ENCODE measurements at places on chromosomes 3 and 15.

- DNase-seq = no peak
These were observed 194.1 kb upstream of the KBTBD8 start for GRCh38 chr3:66803721-66804695.

GRCh38 chr3:42189736-42190135, 76.2 kb downstream of the CCK start:
- DNase-seq = no peak

DNA sequence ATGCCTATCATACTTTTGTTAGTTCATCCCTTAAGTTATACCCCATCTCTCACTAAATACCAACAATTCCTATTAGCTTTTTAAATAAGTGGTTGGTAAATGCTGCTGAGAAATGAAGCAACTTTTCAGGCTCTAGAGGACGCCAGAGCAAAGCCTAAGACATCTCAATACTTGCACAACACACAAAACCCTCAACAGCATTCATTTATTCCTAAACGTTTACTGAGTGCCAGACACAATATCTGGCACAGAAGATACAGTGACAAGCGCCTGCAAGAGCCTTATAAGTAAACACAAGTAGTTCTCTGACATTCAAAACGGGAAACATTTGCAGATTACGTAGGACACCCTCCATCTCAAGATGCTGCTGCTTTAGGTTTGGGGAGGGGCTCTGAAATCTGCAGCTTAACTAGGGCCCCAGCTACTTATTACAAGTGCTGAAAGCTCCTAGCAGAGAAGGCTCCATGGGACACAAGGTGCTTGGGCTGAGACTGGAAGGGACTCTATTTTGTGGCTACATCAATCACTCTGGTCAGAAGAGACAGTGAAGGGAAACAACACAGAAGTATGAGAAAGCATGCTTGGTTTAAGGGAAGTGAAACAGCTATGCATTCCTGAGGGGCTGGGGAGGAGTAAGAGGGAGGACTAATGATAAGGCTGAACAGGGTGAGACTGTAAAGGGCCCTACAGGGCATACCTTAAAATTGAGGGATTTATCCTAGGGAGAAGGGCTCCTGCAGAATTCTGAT, 311.3 kb downstream of the PLCL2 start:
- no peak for DNase-seq

DNA sequence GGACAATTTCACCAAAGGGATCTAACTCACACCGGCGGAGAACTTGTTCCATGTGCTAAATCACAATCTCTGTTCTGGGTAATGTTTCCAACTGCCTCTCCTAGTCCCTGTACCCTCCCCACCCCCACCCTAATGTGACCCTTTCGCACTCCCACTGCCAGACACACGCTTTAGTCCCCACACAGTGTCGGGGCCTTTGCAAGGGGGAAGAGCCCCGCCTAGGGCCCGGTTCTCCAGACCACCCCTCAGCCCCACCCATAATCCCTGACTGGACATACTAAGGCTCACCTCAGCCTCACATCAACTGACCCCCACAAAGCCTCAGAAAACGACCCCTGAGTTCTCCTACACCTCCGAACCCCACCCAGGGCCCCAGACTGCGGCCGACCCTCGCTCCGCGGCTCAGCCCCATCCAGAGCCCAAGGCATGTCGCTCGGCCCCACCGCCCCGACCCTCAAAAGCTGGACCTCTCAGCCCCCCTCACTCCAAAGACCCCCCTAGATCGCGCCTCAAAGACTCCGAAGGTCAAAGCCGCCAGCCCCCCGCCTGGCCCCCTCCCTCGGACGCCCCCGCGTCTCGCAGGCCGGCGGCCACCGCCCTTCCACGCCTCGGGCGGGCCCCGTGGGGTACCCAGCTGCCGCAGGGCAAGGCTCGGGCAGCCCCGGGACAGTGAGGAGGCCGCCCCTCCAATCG, 72.0 kb upstream of the MAP4 start:
- DNase-seq = no peak

DNA sequence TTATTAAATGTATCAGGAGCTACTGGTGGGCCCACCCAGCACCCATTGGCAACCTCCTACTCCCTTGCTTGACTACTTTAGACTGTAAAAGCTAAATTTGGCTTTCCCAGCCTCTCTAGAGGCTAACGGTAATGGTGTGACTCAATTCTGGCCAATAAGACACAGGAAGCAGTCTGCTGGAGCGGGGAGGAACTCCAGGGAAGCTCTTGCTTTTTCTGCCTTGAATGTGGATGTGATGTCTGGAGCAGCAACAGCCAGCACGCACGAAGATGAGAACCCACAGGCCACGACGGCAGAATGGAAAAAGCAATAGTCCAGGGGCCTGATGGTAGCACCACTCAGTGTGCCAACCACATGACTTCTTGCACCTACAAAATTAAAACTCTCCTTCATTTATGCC, 39.9 kb downstream of the RAB6B start:
- no peak for DNase-seq

DNA sequence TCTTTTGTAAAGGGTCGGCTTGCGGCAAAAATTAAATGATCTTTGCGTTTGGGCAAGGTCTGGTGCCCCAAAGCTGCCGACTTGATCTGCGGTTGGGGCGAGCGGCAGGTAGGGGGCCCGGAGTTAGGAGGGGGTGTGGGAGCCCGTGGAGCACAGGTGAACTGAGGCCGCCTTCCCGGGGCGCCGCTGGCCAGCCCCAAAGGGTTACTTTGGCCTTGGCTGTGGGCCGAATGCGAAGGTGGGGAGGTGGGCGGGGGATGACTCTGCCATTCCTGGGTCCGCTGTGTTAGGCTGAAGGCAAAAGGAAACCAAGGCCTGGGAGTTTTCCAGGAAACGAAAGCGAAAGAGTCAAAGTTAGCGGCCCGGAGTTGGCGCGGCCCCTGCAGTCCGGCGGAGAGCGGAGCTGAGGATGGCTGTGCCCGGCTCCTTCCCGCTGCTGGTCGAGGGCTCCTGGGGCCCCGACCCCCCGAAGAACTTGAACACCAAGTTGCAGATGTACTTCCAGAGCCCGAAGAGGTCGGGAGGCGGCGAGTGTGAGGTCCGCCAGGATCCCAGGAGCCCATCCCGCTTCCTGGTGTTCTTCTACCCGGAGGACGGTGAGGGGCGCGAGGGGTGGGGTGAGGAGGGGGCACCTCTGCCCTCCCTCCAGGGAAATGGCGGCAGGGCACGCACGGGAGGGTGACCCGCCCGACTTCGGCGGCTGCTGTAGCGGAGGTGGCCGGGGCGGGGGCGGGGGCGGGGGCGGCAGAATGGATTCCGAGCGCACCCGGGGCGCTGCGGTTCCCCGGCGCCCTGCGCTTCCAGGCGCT, at the start of gene PARP14:
PARP14 (plus strand) TSS at position 365 of the 809 bp plus-strand sequence; CDS start at position 410, 45 bp downstream.
- DNase-seq = peak; percentile 33

GRCh38 chr15:38242055-38242454, 10.6 kb upstream of the SPRED1 start:
- DNase-seq = no peak

DNA sequence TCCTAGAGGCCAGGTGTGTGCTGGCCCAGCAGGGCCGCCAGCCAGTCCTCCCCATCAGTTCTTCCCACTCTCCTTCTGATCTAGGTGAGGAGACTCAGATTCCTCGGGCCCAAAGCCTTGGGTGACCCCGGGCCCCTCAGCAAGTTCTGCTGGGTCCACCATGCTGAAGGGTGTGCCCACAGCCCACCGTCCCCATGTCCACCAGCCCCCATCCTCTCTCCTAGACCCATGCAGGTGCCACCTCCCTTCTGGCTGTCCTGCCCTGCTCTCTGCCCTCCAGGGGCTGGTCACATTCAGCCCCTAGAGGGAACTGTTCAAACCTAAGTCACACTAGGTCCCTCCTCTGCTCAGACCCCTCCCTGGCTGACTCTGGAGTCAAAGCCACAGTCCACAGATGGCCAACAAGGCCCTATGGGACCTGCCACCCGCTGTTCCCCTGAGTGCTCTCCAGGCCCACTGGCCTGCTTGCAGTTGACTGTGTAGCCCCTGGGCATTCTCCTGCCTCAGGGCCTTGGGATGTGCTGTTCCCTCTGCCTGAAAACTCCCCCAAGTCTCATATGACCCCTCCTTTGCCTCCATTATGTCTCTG, 878 bp upstream of the TLR9 start:
- DNase-seq = no peak

- no peak for DNase-seq
These were observed 555.8 kb upstream of the IL12A start for GRCh38 chr3:159432682-159433340.

DNA sequence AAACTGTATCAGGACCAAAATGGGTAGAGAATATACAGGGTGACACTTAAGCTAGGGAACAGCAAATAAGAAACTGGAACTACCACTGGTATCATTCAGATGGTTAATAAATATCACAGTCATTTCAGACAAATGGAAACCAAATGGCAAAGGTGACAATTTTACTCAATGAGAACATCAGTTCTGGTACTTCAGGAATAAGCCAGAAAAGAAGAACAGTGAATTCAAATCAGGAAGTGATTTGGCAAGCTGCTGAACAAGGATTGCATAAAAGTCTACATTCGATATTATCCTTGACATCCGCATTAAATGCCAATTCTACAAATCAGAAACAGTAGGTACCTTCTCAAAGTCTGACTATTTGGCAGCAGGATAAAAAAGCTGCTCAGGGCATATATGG, 23.5 kb upstream of the STIMATE start:
- no peak for DNase-seq

DNA sequence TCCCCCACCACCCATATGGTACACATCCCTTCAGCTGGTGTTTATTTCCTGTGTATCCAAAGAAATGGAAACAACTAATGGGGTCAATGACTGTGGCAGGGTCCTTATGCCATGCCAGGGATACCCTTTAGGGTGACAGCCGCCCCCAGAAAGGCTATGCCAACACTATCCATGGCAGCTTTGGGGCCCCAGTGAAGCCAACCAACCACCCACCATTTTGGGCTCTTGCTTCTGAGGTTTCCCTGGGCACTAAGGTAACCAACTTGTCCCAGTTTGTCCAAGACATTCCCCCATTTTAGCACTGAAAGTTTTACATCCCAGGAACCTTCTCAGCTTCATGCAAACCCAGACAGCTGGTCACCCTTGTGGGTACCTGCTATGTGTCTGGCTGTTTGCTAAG, 233.1 kb downstream of the VPS13C start:
- DNase-seq = no peak

DNA sequence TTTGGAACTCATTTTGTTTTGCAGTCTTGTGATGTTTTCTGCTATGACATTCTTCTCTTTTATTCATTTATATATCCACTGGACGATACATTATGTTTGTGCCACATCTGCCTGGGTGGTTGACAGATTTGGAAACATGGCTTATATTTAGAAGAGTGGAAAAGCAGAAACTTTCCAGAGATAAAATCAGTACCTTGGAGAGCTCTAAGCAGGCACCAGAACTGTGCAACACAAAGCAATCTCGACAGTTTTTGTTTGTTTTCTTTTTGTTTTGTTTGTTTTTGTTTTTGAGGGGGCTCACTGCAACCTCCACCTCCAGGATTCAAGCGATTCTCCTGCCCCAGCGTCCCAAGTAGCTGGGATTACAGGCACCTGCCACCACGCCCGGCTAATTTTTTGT, 45.5 kb downstream of the SYN2 start:
- DNase-seq = no peak

GRCh38 chr15:43648649-43649429, at the start of gene CATSPER2:
TSS of gene CATSPER2 (minus strand) at chr15:43648844. CDS start at chr15:43648061, 783 bp downstream.
- no peak for DNase-seq

DNA sequence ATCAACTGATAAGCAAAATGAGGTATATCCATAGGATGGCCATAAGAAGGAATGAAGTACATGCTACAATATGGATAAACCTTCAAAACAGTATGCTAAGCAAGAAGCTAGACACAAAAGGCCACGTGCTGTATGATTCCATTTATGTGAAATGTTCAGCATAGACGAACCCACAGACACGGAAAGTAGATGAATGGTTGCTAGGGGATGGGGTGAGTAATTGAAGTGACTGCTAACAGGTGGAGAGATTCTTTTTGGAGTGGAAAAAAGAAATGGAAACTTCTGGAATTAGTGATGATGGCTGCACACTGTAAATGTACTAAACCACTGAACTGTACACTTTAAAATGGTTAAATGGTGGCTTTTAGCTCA, 630 bp upstream of the EFCAB12 start:
- no peak for DNase-seq

- DNase-seq = no peak
These were observed 5.2 kb downstream of the GRM2 start for GRCh38 chr3:51712038-51712420.

DNA sequence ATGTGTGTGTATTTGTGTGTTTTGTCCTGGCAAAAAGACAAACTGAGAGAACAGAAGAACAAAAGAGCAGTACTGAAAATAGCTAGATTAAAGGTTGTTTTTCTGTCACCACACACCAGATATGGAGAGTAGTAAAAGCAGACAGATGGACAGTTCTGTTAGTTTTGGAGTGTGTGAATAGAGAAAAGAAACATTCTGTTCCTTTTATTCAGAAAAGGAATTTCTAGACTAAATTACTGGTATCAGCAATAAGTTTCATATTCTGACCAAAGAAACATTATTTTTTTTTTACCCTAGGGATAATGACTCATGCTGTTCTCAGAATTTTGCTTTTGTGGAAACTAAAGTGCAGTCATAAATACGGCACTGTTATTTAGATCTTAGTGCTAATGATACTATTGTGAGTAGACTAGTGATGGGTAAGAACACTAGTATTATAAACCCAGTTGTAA, 32.9 kb downstream of the PIK3CA start:
- DNase-seq = no peak

GRCh38 chr3:140292684-140293083, 357.7 kb downstream of the CLSTN2 start:
- DNase-seq = no peak

DNA sequence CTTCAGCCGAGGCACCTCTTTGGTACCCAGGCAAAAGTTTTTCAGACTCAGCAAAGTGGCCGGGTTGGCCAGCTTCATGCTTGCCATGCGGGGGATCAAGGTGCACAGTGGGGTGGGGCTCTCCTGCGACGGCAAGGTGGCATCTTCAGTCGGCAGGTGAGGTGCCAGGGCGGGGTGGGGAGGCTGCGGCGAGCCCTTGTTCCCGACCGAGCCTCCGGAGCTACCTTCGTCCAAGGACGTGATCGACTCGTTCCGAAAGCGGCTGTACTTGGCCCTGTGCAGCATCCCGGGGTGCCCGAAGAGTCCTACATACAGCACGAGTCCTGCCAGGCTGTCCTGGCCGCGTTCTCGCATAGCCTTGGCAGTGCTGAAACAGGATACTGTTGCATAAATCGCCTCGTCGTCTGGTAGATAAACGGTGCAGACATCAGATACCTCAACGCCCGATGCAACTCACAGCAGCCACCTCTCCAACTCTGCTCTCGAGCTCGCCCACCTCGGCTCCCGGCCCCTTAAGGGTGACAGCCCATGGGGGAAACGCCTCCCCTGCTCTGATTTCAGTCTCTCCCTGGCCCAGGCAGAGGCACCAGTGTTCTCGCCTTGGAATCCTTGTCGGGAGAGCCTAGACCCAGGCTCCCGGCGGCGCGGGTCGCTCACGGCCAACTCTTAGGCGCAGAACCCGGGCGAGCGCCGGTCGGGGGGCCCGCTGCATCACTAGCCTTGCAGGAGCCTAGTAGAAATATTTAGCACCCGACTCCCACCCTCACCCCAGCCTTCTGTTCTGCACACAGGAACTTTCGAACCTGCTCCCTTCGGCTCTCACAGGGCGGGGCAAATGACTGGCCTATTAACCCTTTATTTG, 826 bp downstream of the SHC4 start:
- DNase-seq = no peak

Data from stimulated activated CD8-positive, alpha-beta memory T cell treated with anti-CD3 and anti-CD28 coated beads, Interleukin-7, amount 100 ng/mL, for 1 hour (primary cell).